ENCODE measurements at places on chromosomes 7 and 10. TPM values are rescaled to one million over a fixed set of nuclear protein-coding genes. Genes with fewer than 3 reads are reported as not detected.

SLC16A12 gene
- total RNA-seq, result 0.08 TPM

MEIG1 gene
- total RNA-seq, result 1.2 TPM

TYW1 gene
- total RNA-seq, result 35.9 TPM

BLNK gene
- 0.10 TPM for total RNA-seq

LRIT1 gene
- not detected for total RNA-seq

ORC5 gene
- total RNA-seq, result 25.2 TPM

SVIL gene
- 125 TPM for total RNA-seq

CCDC172 gene
- total RNA-seq, result 0.06 TPM

NDUFA5 gene
- 108 TPM for total RNA-seq

CLRN3 gene
- not detected for total RNA-seq

CCDC136 gene
- 5.2 TPM for total RNA-seq

PTF1A gene
- total RNA-seq, result not detected

TBC1D12 gene
- total RNA-seq, result 4.1 TPM

NEUROG3 gene
- total RNA-seq, result 0.14 TPM

NANOS1 gene
- 4.7 TPM for total RNA-seq

FFAR4 gene
- not detected for total RNA-seq

DENND2A gene
- total RNA-seq, result 0.77 TPM

TMEM213 gene
- total RNA-seq, result not detected

SUN3 gene
- 1.1 TPM for total RNA-seq

TMEM196 gene
- total RNA-seq, result not detected

OR2A2 gene
- not detected for total RNA-seq

FAM180A gene
- total RNA-seq, result not detected
